ENCODE measurements at places on chromosomes 12 and 14.

- no peak for DNase-seq
Measured at GRCh38 chr14:21882226-21882625, 208.6 kb upstream of the OR4E1 start.

DNA sequence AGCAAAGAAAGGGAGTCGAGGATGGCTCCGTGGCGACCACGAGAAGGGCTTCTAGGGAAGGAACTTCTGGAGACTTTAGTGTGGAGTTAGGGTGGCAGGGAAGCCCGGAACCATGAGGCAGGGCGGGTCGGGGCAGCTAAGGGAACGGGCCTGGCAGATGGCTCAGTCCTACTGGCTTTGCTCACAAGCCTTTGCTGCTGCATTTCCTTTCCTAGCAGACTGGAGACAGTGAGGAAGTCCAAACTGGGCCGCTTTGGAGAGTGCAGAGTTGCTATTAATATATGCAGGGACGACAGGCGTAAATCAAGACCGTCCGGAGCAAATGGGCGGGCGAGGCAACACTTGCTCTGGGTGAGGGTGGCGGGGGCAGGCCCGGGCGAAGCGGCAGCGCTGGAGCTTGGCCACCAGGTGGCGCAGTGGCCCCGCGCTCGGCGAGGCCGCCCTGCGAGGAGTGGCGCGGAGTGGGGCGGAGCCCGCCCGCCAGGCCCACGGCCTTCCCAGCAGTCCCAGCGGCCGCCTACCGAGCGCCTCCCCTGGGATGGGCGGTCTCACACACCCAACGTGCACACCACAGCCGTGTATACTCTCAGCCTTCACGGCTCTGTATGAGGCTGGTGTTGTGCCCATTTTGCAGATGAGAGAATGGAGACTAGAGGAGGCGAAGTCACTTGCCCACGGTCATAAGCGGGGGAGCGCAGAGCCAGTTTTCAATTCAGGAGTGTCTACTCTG is 24.4 kb upstream of the LRTM2 start:
- peak; percentile 91 for DNase-seq

DNA sequence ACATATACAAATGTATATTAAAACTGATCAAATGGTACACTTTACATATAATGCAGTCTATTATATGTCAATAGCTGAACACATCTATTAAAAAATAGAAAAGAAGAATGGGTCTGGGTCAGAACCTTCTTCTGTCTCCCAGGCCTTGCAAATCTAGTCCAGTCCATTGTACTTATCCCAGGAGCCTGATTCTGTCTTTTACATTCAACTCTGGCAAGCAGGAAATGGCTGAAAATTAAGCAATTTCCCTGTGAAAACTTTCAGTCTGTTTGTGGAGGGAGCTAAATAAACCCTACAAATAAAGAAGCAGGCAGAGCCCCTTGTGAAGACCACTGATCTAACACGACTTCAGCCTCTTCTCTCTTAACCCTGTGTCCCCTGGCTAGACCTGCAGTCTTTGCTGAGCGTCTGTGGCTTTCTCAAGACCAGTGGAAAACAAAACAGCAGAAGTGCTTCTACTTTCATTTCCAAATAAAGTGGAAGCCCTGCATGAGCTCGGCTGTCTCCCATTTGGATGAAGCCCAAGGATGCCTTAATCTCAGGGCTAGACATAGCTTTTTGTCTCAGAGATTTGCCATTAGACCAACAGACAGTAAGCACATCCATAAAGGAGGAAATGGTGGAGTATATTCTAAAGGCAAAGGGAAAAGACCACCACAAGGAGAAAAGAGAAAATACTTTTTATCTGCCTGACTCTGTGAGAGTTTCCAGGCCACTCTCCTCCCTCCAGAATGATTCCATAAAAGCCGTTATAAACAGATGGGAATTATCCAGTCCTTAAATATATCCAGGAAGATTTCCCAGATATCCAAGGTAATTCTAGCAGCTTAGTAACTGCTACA is 48.2 kb downstream of the CRACR2A start:
- DNase-seq: no peak

- DNase-seq: no peak
Measured at GRCh38 chr12:6916426-6917200, 2.2 kb downstream of the ENO2 start.

DNA sequence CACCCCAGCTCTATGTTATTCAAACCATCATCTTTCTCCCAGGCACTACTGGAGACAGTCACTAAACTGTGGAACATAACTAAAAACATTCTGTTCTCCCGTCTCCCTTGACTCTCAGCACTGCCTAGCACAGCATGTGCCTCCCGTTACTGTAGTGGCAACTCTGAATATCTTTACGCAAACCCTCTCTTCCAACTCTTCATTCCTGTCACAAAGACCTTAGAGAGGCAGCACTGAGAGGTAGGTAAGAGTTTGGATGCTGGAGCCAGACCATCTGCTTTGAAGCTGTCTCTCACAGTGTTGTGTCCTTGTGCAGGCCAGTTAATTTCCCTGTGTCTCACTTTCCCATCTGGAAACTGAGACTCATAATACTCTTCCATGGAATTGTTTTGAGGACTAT is 108.1 kb downstream of the DIP2B start:
- DNase-seq: no peak

- DNase-seq: no peak
Measured at GRCh38 chr14:21518725-21519124, 7.4 kb downstream of the SALL2 start.

GRCh38 chr14:45251912-45252311 is 1.1 kb downstream of the MIS18BP1 start:
- DNase-seq: peak; percentile 28

GRCh38 chr14:99164712-99165111 is 107.3 kb downstream of the BCL11B start:
- no peak for DNase-seq

- no peak for DNase-seq
Measured at GRCh38 chr14:86641310-86641709, 1111.4 kb downstream of the FLRT2 start.

DNA sequence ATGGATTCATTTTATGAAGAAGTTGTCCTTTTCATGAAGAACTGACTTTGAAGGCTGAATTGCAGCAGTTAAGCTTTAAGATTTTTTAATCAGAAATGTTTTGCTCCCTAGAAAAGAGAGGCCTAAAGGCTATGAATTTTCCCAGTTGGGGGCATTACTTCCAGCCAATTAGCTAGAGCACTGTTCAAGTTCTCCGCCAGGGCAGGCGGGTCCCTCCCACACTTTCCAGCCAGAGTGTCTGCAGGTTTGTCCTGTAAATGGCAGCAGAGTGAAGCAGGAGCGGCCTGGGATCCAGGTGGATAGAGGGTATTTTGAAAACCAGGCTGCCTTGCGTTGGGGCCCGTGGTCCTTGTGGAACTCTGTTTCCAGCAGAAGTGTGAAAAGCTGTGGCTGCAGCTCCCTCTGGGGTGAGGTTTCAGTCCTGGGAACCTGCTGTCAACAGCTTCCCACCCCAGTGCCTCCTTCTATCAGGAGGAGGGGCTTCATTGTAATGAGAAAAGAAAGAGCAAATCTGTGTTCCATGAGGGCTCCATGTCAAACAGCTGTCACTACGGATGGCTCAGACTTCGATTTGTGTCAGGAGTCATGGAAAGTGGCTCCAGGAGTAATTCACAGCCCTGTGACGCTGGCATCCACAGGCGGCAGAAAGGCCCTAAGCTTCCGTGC is 210.7 kb upstream of the TMEM132C start:
- no peak for DNase-seq

DNA sequence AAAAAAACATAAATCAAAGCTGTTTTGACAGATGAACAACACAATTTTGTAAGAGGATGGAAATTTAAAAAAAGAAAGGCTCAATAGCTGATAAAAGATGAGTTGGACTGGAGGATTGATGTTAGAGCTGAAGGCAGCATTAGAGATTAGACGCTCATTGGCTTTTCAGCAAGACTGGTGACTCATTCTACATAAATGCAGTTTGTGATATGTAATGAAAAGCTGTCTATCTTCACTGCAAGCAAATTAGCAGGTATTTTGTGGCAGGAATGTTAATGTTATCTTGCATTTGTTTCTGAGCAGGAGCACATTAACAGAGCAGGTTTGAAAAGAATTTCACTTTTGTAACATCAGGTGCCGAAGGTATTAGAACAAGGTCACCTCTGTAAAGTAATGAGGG is 442.7 kb upstream of the NOVA1 start:
- no peak for DNase-seq

- no peak for DNase-seq
Measured at GRCh38 chr12:122030424-122031035, 8.8 kb downstream of the BCL7A start.

- no peak for DNase-seq
Measured at GRCh38 chr12:27163048-27163715, 80.8 kb upstream of the C12orf71 start.

DNA sequence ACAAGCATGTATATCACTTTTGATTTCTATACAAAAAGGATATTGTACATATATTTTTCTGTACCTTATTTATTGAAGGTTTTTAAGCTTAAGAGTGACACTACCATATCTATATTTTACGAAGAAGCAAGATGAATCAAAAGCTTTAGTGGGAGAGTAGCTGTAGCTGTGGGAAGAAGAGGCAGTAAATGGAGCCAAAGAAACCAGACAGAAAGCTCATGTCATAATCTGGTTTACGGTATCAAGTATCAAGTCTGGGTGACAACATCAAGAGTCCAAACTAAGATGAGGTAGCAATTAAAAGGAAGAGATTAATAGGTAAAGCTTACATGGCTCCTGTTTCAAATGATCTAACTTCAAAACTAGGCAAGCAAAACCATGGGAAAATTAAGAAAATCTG is 54.8 kb downstream of the CEP83 start:
- no peak for DNase-seq

GRCh38 chr14:95529216-95529615 is 5.6 kb upstream of the GLRX5 start:
- DNase-seq: no peak
